ENCODE measurements at places on chromosomes 12 and 14.
A peak's percentile ranks its signal among the peaks of the same experiment; 100 is the strongest.

GRCh38 chr12:104218935-104219334, 3.4 kb downstream of the TXNRD1 start:
- no peak for DNase-seq

- DNase-seq: no peak
Measured at GRCh38 chr14:21589317-21589716, 9.4 kb upstream of the OR10G3 start.

DNA sequence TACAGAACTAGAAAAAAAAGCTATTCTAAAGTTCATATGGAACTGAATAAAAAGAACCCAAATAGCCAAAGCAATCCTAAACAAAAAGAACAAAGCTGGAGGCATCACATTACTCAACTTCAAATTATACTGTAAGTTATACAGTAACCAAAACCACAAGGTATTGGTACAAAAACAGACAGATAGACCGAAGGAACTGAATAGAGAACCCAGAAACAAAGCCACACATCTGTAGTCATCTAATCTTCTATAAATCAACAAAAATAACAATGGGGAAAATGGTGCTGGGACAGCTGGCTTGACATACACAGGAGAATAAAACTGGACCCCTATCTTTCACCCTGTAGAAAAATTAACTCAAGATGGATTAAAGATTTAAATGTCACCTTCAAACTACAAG, 38.1 kb upstream of the CMKLR1 start:
- DNase-seq: no peak

DNA sequence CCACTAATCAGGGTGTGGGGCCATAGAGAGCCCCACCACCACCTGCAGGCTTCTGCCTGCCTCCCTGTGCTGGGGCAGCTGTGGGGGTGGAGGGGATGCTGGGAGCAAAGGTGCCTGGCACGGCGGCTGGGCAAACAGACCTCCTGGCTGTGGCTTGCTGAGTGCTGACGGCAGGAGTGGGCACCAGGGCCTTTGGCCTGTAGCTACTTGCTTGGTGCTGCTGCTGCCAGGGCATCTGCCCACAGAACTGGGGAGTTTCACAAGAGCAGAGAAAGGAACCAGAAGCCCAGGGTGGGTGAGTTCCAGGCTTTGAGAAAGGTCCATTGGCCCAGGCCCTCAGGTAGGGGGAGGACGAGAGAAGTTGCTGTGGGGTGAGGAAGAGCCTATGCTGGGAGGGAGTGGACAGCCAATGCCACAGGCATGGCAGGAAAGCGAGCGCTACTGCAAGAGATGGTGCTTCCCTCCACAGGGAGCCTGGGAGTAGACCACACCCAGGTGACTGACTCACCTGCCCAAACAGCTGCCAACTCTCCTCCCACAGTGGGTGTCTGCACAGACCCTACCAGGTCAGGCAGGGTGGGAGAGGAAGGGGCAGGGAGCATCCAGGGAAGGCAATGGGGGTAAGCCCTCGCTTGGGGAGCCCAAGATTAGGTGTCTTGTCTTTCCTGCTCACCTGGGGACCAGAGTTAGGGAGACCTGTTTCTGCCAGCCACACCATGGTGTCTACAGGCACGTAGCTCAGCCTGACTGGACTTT, 39.0 kb upstream of the HDAC7 start:
- DNase-seq: no peak

DNA sequence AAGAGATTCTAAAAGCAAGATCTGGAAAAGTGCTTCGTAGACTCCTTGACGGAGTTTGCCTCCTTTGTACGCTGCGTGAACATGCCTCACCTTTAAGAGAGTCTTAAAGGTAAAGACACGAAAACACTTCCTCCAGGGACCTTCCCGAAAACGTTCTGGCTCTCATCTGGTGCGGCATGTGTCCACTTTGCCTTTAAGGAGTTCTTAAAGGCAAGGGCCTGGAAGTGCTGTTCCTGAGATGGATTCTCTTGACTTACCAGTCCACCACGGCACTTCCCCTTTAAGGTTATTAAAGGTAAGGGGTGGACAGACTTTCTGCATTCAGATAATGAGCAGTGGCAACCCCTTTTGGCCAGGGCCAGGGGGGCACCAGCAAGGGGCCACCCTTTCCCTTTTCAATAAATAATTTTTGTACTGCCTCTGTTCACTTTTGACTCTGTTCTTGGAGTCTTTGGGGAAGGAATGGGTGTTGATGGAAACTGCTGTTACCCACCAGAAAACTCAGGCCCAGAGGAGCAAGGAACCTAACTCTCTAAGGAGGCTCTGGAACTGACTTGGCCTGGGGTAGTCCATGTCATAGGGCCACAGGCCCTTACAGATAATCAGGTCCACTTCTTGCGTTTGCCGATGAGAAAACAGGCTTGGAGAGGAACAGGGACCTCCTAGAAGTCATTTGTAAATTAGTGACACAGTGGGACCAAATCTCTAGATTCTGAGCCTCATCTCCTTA, 4.4 kb downstream of the REM2 start:
- no peak for DNase-seq

GRCh38 chr14:60509438-60510253, 700 bp downstream of the SIX6 start:
- no peak for DNase-seq

GRCh38 chr12:6279256-6279628, 31.2 kb upstream of the PLEKHG6 start:
- DNase-seq: no peak

DNA sequence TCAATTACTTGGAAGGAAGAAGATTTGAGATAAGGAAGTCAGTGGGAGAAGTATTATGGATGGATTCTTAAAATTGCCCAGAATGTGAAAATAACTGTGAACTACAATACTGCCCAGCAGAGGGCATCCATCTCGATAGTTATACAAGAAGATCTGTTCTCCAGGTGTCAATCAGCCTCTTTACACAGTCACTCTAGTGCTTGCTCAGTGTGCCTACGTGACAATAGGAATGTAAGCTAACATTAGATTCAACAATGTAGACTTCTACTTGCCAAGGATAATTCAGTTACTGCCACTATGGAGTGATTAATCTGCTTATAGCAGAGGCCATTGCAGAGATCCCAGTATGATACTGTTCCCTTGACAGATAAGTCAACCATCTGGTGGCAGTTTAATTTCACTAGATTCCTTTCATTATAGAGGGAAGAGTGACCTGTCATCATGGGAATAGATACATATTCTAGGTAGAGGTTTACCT, 10.6 kb upstream of the MAP4K5 start:
- DNase-seq: peak; percentile 15

DNA sequence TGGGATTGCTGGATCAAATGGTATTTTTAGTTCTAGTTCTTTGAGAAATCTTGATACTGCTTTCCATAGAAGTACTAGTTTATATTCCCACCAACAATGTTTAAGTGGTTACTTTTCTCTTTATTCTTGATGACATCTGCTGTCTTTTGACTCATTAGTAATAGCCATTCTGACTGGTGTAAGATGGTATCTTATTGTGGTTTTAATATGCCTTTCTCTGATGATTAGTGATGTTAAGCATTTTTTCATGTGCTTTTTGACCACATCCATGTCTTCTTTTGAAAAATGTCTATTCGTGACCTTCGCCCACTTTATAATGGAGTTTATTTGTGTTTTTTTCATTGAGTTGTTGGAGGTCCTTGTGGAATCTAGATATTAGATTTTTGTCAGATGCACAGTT, 865.7 kb downstream of the SLC6A15 start:
- DNase-seq: no peak

DNA sequence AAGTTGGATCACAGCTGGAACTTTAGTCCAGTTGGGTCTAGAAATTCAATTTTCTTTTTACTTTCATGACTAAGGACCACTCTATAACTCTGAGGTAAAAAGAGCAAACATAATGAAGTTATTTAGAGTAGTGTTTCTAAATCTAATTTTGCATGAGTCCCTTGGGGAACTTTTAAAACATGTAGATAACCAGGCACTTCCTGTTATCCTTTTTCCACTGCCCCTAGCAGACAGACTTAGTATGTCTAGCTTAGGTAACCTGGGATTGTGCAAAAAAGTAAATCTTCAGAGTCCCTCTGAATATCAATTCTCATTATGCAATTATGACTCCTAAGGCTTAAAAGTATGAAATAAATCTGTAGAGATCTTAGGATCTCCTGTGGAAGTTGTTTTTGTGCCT, 371.2 kb downstream of the DIO2 start:
- no peak for DNase-seq

DNA sequence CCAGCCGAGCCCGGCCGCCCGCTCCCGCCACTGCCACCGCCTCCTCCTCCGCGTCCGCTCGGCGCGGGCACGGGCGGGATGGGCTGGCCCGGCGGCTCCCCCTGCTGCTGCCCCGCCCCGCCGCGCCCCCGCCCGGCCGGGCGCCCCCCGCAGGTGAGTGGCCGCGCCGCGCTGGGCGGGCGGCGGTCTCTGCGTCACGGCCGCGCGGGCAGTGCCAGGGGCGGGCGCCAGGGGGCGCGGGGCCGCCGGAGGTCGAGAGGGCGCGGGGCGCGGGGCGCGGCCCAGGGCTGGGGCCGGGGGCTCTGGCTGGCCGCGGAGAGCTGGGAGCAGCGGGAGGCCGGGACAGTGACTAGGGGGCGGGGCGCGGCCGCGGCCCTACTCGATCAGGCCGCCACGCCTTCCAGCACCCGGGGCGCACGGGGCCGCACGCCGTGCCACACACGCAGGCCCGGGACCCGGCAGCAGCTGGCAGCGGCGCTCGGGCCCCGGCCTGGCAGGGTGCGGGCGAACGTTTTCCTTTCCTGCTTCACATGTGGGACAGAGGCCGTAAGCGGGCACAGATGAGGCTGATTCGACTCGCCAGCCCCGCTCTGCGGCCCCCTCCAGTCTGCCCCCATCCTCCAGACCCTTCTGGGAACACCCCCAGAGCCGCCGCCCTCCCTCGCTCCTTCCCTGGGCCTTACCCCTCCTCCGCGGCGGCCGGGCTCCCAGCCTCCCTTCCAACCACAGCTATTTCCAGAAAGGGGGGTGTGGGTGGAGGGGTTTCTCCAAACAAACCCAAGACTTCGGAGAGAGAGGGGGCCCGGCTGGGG, 2.4 kb upstream of the TNS2 start:
- no peak for DNase-seq

- no peak for DNase-seq
Measured at GRCh38 chr12:65761301-65761700, 63.0 kb upstream of the HMGA2 start.

DNA sequence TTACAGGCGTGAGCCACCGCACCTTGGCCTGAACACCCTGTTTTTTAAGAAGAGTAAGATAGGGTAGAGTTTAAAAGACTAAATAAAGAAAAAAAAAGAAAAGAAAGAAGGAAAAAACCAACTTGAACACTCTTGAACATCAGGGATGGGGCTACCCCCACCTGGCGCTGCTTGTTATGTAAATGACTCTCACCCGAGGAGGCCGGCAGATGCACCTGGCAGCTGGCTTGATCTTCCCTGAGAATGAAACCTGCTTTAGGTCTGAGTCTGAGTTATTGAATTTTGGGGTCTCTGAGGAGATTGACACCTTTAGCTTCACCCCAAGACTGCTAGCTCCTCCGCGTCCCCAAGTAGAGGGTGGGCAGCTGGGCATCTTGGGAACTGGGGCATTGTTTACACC, 15.5 kb upstream of the MEG3 start:
- DNase-seq: no peak

- DNase-seq: no peak
Measured at GRCh38 chr12:100422646-100423045, 51.0 kb upstream of the NR1H4 start.

DNA sequence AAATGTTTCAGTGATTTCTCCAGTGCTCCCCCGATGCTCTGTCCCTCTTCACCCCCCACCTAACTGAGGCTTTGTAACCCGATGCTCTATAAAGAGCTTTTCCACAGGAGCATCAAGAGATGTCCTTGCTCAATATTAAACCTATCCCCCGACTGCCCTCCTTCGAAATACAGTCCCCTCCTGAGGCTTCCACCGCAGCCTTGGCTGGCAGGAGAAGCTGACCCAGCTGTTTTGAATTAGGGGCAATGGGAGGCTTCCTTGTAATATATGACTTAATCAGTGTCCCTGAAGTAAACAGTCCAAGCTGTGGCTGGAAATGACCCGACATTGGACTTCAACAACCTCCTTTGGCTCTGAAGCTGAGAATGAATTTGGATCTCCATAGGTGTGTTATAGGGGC, 62.4 kb downstream of the TMEM30B start:
- no peak for DNase-seq

DNA sequence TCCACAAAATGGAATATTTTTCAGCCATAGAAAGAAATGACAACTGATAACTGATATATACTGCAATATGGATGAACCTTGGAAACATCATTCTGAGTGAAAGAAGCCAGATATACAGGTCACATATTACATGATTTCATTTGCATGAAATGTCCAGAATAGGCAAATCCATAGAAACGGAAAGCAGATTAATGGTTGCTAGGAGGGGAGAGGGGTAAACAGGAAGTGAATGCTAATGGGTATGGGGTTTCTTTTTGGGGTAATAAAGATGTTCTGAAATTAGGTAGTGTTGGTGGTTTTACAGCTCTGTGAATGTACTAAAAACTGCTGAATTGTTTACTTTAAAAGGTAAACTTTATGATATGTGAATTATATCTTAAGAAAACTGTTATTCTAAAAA, 6.5 kb downstream of the RAD51AP1 start:
- DNase-seq: no peak

- no peak for DNase-seq
Measured at GRCh38 chr12:50508970-50509663, 4.3 kb downstream of the DIP2B start.

- DNase-seq: no peak
Measured at GRCh38 chr14:54040846-54041245, 84.2 kb upstream of the BMP4 start.

DNA sequence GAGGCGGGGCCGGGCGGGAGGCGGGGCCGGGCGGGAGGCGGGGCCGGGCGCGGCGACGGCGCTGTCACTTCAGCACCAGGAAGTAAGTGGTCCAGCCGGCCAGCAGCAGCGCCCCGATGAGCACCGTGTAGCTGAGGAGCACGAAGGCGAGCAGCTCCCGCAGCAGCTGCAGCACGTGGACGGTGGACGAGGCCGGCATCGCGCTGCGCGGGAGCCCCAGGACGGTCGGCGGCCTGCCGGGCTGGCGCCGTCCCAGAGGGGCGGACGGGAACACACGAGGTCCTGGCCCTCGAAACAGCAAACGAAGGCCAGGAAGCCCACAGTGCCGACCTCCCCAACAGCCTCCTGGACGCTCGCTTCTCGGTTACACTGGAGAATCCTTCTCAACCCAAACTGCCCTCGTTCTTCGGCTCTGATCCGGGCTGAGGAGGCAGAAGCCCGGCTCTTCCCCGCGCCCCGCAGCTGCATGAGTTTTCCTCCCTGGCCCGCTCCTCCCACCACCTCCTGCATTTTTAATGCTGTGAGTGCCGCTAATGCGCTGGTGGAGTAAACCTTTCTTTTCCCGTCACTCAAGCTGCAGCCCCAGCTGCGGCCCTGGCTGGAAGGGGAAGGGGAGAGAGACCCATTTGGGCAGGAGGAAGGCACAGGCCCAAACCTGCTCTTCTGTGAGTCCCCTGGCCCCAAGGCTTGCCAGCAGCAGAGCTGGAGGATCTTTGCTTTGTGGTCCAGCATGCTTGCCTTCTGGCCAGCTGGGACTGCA, 694 bp upstream of the DIABLO start:
- DNase-seq: no peak

DNA sequence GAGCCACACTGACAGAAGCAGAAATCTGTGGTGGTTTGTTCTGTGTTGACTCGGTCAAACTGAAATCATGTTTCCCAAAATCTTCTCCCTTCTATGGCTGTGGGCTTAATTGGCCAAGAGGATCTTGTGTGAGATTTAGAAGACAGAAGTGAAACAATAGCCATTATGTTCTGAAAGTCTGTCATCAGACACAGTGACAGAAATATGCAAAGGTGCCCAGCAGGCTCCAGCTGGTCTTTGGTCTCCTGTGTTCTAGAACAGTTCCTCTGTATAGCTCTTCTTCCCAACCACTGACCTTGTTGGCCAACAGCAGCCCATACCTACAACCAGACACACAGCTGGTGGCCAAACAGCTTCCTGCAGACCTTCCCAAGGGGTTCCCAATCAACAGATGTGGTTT, 25.0 kb upstream of the COCH start:
- no peak for DNase-seq

Measured in stimulated activated CD4-positive, alpha-beta T cell treated with anti-CD3 and anti-CD28 coated beads, Interleukin-12 subunit alpha, Interleukin-12 subunit beta, amount 100 ng/mL, for 24 hours (primary cell).